Left lung (tissue), 14 donors: ENCODE measurements at places on chromosomes 7 and 10. TPM values are rescaled to one million over a fixed set of nuclear protein-coding genes. Genes with fewer than 3 reads are reported as not detected.

DNA sequence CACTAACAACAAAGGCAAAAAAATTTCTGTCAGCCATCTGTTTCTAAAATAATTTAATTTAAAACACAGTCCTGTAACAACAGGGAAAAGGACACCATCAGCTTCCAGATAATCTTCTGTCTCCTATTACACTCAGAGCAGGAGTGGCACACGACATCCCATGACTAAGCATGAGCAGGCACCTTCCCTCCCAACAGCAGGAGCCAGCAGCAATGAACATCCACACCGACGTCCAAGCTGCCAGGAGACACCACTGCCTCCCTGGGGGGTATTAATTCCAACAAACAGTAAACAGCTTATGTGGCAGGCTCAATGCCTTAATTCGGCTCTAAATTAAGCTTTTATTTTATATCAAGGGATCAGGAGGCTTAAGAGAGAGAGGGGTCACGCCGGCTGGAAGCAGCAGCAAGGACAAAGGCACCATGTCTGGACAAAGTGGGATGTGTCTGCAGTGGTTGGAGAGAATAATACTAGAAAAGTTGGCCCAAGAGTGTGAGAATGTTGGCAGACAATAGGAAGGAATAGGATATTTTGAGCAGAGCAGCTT is 45.7 kb downstream of the KIAA1549 start:
- DNase-seq = peak; percentile 15

Gene VPS37D
- 10.1 TPM for polyA plus RNA-seq

Gene SYT15
- 19.3 TPM for polyA plus RNA-seq

Gene GTF2I
- polyA plus RNA-seq = 441 TPM
